ENCODE measurements at places on chromosomes 7 and 10.

GRCh38 chr7:100166317-100166940, 2.0 kb downstream of the GAL3ST4 start:
- no peak for DNase-seq

DNA sequence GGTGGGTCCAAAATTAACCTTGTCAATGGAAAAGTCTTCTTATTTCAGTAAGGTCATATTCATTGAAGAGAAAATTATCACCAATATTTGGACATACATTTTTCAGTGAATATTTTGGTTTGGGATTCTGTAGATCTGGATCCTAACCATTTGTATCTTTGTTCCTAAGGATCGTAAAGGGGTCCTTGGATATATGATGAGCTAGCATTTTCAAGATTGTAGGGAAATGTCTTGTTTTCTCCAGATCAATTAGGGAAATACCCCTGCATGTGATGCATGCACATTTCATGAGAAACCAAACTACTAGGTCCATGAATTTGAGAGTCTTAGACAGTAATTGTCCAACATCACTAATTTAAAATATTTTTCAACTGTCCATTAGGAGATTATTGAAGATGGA, 18.0 kb downstream of the DNTT start:
- DNase-seq: no peak

GRCh38 chr10:29023678-29024077, 265.2 kb upstream of the LYZL1 start:
- no peak for DNase-seq

GRCh38 chr7:139560678-139561077, 37.2 kb downstream of the CLEC2L start:
- DNase-seq: peak; percentile 87

- no peak for DNase-seq
These were observed 30.9 kb downstream of the LEP start for GRCh38 chr7:128271942-128272481.

Measured in NCI-H1092 treated with DMSO at 0.1 percent for 48 hours (cell line).